ENCODE measurements at places on chromosomes 3 and 15. TPM values are rescaled to one million over a fixed set of nuclear protein-coding genes. Genes with fewer than 3 reads are reported as not detected.

The NEK4 gene
- total RNA-seq: 73.2 TPM

- H3K4me1 ChIP-seq: peaks cover 62% of the 10 kb centered on the region
- peak overlapping the region; percentile 30 for H3K4me3 ChIP-seq
- no peaks in the 10 kb centered on the region for H3K27me3 ChIP-seq
- peak; percentile 79 for DNase-seq
These were observed 1.3 kb downstream of the SPSB4 start for GRCh38 chr3:141052201-141053069.

GRCh38 chr15:93319121-93319814 is 230.3 kb upstream of the RGMA start:
- H3K27me3 ChIP-seq: no peaks in the 10 kb centered on the region
- H3K36me3 ChIP-seq: no peaks in the 10 kb centered on the region
- no peak for DNase-seq
- no peaks in the 10 kb centered on the region for H3K4me1 ChIP-seq

GRCh38 chr3:122886946-122887345 is 92.1 kb downstream of the SLC49A4 start:
- H3K27me3 ChIP-seq: no peaks in the 10 kb centered on the region
- no peak for DNase-seq
- H3K4me3 ChIP-seq: no peak overlapping the region
- H3K36me3 ChIP-seq: no peaks in the 10 kb centered on the region

The CLDN1 gene
- 57.9 TPM for total RNA-seq

DNA sequence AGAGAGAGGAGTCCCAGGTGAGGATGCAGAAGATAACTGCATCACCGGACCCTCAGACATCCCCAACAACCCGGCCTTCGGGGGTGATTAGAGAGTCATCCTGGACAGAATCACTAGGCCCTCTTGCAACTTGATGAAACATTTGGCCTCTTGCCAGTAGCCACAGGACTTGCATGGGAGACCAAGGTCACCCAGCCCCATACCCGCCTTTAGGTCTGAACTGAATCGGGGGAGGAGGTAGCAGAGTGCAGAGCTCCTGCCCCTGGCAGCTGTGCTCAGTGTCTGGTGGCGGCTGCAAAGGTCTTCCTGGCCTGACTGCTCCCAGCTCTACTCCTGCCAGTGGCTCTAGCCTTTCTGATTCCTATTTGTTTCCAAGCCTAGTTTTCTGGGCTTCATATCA is 12.4 kb downstream of the PIF1 start:
- H3K27me3 ChIP-seq: no peaks in the 10 kb centered on the region
- H3K27ac ChIP-seq: no peak overlapping the region
- no peak overlapping the region for H3K4me3 ChIP-seq

- no peak overlapping the region for H3K27ac ChIP-seq
- DNase-seq: peak; percentile 84
- H3K36me3 ChIP-seq: no peaks in the 10 kb centered on the region
- H3K4me1 ChIP-seq: peaks cover 26% of the 10 kb centered on the region
These were observed 28.5 kb downstream of the BTD start for GRCh38 chr3:15629860-15630597.

The LPP gene
- total RNA-seq: 60.6 TPM

GRCh38 chr3:55893045-55893664 is 406.0 kb upstream of the WNT5A start:
- H3K36me3 ChIP-seq: no peaks in the 10 kb centered on the region
- H3K4me1 ChIP-seq: no peaks in the 10 kb centered on the region
- H3K27ac ChIP-seq: no peak overlapping the region
- no peaks in the 10 kb centered on the region for H3K27me3 ChIP-seq

DNA sequence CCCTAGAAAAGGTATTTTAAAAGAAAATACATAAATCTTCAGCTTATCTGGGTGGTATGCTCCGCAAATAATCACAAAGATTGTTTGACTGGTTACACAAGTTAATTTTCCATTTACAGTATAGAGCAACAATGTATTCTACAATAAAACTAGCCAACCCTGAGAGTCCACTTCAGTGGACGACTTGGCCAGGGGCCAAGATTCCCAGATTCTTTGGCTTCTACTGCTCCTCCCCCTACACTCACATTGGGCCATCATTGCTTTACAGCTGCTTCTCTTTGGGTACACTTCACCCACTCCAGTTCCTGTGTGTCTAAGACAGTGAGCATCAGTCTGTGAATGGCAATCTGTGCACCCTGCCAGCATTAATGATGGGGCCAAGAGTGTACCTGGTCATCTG is 17.2 kb upstream of the PRICKLE2 start:
- DNase-seq: no peak
- H3K4me1 ChIP-seq: no peaks in the 10 kb centered on the region
- no peaks in the 10 kb centered on the region for H3K27me3 ChIP-seq
- H3K4me3 ChIP-seq: no peak overlapping the region
- H3K36me3 ChIP-seq: no peaks in the 10 kb centered on the region

DNA sequence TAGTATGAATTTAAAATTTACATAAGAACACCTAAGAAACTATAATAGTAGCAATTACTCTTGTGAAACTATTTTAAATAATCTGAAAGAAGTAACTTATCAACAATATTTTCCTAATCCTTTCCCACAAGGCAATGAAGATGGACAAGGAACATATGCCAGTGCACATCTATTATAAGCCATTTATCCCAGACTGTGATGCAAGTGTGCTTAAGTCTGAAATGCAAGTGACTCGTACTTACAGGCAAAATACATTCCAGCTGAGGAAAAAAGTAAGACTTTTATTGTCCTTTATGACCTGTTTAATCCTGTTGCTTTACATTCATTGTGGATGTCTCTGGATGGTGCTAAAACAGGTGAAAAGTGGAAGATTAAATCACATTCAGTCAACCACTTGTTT is 709.4 kb downstream of the ZNF385D start:
- H3K4me3 ChIP-seq: no peak overlapping the region
- DNase-seq: no peak
- H3K27ac ChIP-seq: no peak overlapping the region
- H3K4me1 ChIP-seq: no peaks in the 10 kb centered on the region
- no peaks in the 10 kb centered on the region for H3K27me3 ChIP-seq
- H3K36me3 ChIP-seq: no peaks in the 10 kb centered on the region

DNA sequence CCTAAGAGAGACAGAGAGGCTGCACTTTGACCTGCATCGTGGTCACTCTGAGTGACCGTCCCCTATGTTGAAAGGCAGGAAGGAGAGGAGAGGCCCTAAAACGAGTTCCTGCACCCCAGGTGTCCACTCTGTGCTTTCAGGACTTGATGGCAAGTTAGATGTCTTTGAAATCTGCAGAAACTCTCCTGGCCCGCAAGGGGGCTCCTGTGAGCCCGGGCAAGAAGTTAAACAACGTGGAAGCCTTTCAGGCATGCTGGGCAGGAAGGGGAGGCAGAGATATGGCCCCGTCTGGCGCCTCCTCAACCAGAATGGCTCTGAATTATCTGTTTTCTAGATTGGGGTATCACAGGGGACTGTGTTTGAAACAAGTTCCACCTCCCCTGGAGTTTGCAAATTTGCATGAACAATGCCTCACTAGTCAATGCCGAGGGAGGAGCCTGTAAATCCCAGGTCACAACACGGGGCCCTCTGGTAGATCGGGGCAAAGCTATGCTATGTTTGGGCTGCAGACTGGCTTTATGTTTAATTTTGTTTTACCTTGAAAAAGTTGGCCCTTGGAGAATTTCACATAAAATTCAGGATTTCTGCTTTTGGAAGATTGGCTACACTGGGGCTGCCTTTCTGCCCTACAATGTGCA is 9.8 kb downstream of the CTXND1 start:
- H3K27ac ChIP-seq: no peak overlapping the region
- no peaks in the 10 kb centered on the region for H3K27me3 ChIP-seq
- DNase-seq: peak; percentile 19
- H3K36me3 ChIP-seq: no peaks in the 10 kb centered on the region

DNA sequence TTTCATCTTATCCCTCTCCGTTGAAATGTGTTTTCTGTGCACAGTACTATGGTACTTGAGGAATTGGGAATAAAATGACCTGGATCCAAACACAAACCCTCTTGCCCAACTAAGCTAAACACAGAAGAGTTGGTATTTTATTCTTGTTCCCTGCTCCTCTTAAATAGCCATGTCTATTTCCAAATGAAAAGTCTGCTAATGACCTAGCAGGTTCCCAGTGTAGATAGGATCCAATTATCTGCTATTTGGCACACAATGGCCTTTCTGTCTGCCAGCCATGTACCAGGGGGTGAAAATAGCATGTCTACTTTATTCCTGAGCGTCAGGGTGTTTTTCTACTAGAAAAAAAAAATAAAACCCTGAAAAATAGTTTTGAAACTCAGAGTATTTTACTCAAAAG is 657.0 kb upstream of the NAALADL2 start:
- no peaks in the 10 kb centered on the region for H3K27me3 ChIP-seq
- no peak overlapping the region for H3K4me3 ChIP-seq
- H3K27ac ChIP-seq: no peak overlapping the region
- no peak for DNase-seq

DNA sequence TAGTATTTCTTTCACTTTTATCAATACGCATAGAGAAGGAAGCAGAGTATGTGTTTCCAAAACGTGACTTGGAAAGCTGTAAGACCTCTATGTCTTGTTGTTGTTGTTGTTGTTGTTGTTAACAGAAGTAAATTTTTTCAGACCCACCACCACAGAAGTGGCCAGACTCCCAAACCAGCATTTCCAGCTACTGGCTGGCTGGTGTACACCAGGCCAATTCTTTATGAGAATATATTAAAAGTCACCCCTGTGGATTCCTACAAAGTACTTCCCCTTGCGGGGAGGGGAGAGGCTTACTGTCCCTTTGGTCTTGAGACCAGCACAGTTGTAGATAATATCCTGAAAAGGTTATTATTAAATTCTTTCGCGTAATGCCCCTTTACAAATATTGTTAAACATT is 1.6 kb upstream of the FOXP1 start:
- H3K36me3 ChIP-seq: no peaks in the 10 kb centered on the region
- DNase-seq: no peak
- no peaks in the 10 kb centered on the region for H3K27me3 ChIP-seq
- H3K27ac ChIP-seq: peak overlapping the region; percentile 100
- H3K4me3 ChIP-seq: no peak overlapping the region

GRCh38 chr3:195384952-195385351 is 57.9 kb downstream of the ACAP2 start:
- no peaks in the 10 kb centered on the region for H3K36me3 ChIP-seq
- H3K27ac ChIP-seq: no peak overlapping the region
- H3K4me3 ChIP-seq: no peak overlapping the region
- H3K27me3 ChIP-seq: no peaks in the 10 kb centered on the region

The PARP6 gene
- total RNA-seq: 48.3 TPM

DNA sequence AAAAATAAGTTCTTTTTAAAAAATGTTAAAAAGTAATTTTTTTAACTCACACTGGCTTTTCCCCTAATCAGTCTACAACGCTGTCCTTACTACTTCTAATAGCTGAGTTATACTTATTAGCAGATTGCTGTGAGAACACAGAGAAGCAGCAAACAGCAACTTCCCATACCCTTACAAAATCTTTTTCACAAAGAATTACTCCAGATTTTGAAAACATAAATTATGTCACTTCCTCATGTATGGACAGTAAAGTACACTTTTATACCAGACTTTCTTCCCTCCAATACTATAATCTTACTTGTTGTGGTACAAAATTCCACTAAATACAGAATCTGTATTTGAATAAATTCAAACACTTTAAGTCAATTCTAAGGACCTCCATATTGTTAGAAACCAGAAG is 2.1 kb downstream of the PHC3 start:
- H3K4me3 ChIP-seq: no peak overlapping the region
- no peak for DNase-seq
- H3K27ac ChIP-seq: no peak overlapping the region
- peaks cover 7% of the 10 kb centered on the region for H3K36me3 ChIP-seq

DNA sequence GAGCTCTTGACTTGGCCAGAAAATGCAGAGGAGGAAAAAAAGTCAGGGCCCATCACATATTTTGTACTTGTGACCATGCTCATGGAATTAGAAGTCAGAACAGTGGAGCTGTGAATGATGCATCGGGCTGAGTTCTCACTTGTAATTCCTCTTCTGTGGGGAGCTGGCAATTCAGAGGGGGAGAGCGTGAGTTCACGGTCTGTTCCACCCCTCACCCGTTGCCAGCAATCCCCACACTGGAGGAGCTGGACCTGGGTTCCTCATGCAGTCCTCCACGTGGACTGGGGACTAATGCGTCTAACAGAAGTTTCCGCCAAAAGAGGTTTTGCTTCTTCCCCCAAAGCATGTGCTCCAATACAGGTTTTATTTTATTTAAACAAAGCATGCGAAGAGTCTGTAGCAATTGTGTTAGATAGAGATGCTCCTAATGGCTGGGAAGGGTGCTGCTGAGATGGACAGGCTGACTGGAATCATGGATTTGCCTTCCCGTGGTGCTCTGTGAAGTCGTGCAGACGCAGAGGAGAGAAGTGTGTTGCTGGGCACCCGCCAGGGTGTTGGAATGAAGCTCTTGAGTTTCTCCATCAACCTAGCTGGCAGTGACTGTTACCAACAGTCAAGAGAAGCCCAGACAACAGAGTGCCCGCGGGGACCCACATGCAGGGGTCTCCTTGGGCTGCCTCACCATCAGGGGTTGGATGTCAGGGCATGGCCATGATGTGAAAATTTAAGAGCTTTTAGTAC is 77.4 kb upstream of the PCSK6 start:
- H3K4me1 ChIP-seq: no peaks in the 10 kb centered on the region
- H3K27me3 ChIP-seq: no peaks in the 10 kb centered on the region
- DNase-seq: no peak

GRCh38 chr3:47783673-47784072 is 2.0 kb upstream of the SMARCC1 start:
- H3K27ac ChIP-seq: no peak overlapping the region
- no peaks in the 10 kb centered on the region for H3K36me3 ChIP-seq
- H3K4me3 ChIP-seq: no peak overlapping the region
- H3K4me1 ChIP-seq: peaks cover 24% of the 10 kb centered on the region

GRCh38 chr3:162165346-162165745 is 668.7 kb downstream of the OTOL1 start:
- H3K27ac ChIP-seq: no peak overlapping the region
- no peaks in the 10 kb centered on the region for H3K27me3 ChIP-seq
- H3K4me3 ChIP-seq: no peak overlapping the region
- no peaks in the 10 kb centered on the region for H3K36me3 ChIP-seq
- no peak for DNase-seq

DNA sequence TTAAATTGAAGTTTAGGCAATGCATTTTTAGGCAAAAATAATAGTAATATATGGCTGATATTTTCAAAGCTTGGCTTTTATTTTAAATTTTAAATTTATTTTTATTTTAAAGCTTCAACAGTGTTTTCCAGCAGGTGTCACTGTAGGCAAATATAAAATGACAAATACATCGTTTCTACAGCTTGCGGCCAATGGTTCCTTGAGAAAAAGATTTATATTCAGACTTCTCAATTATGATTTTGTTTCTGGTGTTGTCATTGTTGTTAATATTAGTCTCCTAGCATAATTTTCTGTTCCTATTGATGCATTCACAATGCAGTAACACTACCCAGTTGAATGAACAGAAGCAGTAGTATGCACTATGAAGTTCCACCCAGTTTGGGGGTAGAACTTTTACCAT is 220.7 kb upstream of the DNAJC19 start:
- no peaks in the 10 kb centered on the region for H3K36me3 ChIP-seq
- no peaks in the 10 kb centered on the region for H3K4me1 ChIP-seq
- H3K27ac ChIP-seq: no peak overlapping the region
- no peak for DNase-seq

The NEK10 gene
- 0.78 TPM for total RNA-seq

The TAGLN3 gene
- total RNA-seq: 0.52 TPM

- no peak overlapping the region for H3K4me3 ChIP-seq
- H3K36me3 ChIP-seq: no peaks in the 10 kb centered on the region
- no peaks in the 10 kb centered on the region for H3K4me1 ChIP-seq
- DNase-seq: no peak
- no peaks in the 10 kb centered on the region for H3K27me3 ChIP-seq
- H3K27ac ChIP-seq: no peak overlapping the region
These were observed 66.4 kb upstream of the CCNL1 start for GRCh38 chr3:157226173-157226847.

Measured in body of pancreas (tissue), 4 donors.